ENCODE measurements at places on chromosomes 16 and 17.

GRCh38 chr16:88667461-88667860 is 4.6 kb upstream of the MVD start:
- no peak for DNase-seq

DNA sequence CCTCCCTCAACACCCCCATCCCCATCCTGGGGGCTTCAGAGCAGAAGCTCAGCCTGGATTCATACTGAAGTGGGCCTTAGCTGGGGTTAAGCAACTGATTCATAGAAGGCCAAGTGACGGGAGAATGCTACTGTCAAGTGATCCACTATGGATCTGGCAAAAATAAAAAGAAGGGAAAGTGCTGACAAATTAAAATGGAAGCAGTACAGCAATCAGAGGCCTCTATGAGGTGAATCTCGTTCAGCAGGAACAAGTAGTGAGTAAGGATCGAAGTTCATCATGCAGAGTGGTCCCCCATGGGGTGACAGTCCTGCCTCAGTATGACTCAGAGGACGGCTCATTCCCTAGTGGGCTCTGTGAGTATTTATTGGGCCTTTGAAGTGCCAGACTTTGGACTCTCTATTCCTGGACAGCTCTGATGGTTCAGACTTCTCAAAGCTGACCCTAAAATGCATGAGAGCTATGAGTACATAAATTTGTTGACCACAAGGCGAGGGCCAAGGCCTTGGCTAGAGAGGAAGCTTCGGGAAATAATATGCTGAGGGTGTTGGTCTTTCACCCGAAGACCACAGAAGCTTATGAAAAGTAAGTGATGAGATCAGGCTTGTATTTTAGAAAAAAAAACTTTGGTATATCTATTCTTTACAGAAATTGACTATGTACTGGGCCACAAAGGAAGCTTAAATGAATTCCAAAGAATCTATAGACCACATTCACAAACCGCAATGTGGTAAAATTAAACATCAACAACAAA is 5.3 kb upstream of the NSMCE1 start:
- DNase-seq, result no peak

DNA sequence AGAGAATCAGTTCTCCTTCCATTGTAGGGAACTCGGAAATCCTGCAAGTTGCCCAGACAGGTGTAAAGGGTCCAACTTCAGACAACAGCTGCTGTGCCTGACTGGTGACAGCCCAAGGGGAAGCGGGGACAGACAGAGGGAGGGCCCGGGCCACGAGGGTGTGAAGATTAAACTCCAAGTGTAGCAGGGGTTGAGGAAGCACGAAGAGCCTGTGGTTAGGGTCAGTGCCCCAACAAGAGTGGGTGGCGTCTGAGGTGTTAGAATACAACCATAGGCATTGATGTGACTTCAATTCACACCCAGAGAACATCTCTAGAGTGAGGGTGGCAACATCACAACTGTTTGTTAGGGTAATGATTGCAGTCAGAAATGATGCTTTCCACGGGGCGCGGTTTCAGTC is 39.1 kb downstream of the ASPA start:
- no peak for DNase-seq

DNA sequence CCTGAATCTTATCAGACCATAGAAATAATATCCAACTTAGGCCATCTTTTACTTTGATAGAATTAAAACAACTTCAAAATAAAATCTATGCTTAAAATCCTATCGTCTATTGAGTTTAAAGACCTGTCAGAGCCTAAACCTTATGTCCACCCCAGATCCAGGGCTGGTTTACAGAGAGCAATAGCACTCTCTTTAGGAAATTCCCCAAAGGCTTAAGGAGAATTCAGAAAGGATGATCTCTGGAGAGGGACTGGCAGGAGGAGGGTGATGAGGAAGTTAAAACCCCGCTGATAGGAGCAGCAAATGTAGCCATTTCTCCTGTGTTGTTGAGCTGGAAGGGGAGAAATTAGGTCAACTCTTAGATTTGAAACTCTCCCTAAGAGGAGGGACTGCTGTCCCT is 175.3 kb downstream of the HS3ST4 start:
- no peak for DNase-seq

DNA sequence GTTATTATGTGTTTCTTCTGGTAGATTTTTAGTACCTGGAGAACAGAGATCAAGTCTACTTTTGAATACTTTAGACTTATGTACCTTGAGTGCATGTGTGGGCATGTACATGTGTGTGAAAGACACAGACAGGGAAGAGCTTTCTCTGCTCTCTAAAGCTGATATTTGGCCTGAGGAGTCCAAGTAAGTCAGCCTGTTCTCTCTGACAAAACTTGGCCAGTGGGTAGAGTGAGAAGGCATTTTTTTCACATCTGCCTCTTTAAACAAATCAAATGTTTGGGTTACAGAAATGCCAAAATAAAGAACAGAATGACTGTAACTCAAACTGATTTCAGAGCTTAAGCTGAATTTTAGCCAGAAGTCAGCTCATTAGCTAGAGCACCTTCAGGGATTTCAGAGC is 309.7 kb upstream of the DYNLRB2 start:
- DNase-seq, result no peak

Data from NCI-H187 treated with DMSO at 0.1 percent for 48 hours (cell line).